NCI-H69 (cell line): ENCODE measurements at places on chromosomes 3 and 15.

DNA sequence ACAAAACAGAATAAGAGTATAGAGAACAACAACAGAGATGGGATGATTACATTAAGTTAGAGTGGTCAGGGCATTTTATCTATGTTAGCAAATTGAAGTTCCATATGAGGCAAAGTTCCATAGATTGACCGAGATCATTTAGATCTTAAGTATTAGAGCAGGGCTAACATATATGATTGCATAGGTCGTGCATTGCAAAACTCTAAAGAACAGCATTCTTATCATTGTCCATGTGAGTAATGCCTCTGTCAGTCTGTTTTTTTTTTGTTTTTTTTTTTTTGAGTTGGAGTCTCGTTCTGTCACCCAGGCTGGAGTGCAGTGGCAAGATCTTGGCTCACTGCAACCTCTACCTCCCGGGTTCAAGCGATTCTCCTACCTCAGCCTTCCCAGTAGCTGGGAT lies 341.7 kb upstream of the KCNH8 start:
- DNase-seq: no peak

GRCh38 chr3:50342813-50343633 lies 2.4 kb upstream of the RASSF1 start:
- no peak for DNase-seq

- DNase-seq: no peak
Observed at GRCh38 chr3:126487151-126487771, 11.6 kb upstream of the ZXDC start.

GRCh38 chr3:151443583-151443982 lies 17.3 kb downstream of the IGSF10 start:
- no peak for DNase-seq

DNA sequence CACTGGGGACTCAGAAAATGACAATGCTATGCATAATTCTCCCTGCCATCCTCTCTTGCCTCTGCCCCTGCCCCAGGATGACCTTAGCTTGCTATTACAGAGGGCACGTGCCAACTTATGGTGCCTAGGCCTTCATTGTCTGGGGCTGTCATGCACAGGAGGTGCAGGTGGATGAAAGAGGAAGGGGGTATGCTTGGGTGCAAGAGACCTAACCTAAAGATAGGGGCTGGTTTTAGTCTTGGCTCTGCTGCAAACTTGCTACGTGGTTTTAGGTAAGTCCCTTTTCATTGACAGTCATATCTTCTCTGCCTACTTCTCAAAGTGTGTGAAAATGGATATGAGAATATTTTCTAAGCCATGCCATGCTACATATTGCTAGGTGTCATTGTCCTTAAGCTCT lies 161.3 kb downstream of the EPHB1 start:
- no peak for DNase-seq

- DNase-seq: no peak
Observed at GRCh38 chr15:92920595-92921161, 20.6 kb downstream of the CHD2 start.

DNA sequence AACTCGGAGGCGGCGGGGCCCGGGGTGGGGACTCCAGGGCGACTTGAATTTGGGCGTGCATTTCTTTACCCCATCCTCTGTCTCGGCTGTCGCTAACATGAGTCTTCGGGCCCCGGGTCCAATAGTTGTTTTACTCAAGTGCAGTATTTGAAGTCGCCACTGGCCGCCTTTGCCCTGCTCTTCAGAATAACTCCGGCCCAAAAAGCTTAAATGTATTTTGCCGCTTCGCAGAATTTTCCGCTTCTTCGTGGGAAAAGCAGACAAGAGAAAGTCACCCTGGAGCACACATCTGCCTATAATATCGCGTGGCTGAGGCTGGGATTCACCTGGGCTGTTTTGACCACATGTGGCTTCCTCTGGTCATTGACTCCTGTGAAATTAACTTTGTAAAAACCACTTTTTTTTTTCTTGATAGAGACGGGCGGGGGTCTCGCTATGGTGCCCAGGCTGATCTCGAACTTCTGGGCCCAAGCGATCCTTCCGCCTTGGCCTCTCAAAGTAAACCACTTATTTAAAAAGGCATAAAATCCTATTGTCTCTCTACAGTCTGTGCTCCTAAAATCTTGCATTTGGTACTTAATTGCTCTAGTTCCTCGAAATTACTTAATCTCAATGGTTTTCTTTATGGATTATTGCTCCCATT lies 676 bp downstream of the CNOT10 start:
- peak; percentile 38 for DNase-seq

GRCh38 chr3:112755845-112756613 lies 90.6 kb downstream of the CD200R1L start:
- no peak for DNase-seq

GRCh38 chr3:52441772-52442332 lies 3.1 kb downstream of the SEMA3G start:
- DNase-seq: no peak

DNA sequence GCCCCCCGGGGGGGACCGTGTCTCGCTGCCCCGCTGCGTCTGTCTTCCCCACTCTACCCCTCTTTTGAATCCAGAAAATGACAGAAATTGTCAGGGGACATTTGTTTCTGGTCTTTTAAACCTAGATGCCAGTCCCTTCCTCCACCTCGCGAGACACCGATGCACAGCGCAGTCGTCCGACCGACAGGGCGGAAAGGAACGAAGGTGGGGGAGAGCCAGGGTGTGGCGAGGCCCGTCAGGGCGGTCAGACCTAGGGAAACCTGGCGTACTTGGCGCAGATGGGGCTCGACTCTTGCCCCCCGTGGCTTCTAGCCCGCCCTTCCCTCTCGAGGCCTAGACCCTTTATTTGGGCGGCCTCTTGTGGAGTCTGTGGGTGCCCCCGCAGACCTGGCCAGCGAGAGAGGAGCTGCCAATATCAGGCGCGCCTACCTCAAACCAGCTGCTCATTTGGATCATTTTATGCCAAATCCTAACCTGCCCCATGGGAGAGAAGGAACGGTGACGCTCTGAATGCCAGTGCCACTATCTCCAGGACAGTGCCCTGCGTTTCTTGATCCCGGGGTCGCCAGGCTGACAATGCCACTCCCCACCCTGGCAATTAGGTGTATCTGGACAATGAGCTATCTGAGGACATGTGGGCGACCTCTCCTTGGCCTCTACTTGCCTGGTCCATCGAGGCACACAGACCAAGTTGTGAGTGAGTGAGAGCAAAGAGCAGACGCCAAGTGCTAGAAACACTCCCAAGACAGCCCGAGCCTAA lies 500 bp upstream of the RAB6B start:
- peak; percentile 46 for DNase-seq

DNA sequence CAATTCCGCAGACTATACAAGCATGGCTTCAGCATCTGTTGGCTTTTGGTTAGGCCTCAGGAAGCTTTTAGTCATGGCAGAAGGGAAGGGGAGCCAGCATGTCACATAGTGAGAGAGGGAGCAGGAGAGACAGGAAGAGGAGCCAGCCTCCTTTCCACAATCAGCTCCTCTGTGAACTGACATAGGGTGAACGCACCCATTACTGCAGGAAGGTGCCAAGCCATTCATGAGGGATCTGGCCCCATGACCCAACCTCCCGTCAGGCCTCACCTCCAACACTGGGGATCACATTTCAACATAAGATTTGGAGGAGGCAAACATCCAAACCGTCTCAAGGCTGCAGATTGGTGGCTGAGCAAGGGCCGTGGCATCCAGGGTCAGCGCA lies 106.3 kb downstream of the LRRK1 start:
- DNase-seq: no peak

- no peak for DNase-seq
Observed at GRCh38 chr3:114034787-114035545, 21.4 kb downstream of the CCDC191 start.

GRCh38 chr3:16993227-16993626 lies 108.5 kb downstream of the PLCL2 start:
- no peak for DNase-seq

GRCh38 chr15:75349851-75350588 lies 3.2 kb downstream of the NEIL1 start:
- no peak for DNase-seq

DNA sequence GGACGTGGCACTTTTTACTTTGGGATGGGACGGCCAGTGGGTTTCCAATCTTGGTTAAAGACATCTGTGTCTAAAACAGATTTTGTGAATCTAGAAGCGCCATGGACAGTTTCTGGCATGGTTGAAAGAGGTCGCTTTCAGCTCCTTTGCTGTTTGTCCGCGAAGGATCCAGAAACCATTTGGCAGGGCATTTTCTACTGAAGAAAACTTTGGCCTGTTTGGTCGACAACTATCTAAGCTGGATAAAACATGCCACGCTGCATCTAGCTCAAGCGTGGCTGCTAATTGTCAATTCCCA lies 730 bp upstream of the RORA start:
- no peak for DNase-seq

DNA sequence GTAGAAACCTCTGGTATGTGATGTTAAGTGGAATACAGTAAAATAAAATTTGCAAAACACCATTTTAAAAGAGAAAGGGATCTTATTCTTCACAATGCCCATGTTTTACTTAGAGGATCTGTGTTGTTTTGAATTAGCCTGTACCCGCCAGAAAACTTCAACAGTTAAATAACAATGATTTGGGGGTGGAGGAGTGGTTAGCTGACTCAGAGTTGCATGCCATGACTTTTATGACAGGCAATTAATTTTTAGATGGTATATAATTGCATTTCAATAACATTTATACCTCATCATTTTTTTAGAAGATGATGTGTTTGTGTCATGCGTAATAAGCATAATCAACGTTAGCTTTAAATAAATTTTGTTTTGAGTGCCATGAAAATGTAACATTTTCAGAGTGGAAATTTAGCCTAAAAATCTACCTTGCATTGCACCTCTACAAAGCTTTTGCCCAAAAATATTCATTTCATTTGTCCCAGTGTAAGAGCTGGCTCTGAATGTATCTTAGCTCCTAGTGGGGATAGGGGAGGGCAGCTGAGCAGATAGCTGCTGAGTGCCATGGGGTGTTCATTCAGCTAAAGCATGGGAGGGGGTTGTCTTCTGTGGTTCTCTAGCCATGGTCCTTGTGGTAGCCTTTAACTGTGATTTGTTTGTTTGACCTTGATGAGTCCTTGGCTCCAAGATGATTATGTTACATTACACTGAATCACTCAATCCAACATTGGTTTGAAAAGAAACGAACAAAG lies 379.8 kb downstream of the LPP start:
- no peak for DNase-seq

- no peak for DNase-seq
Observed at GRCh38 chr3:155594526-155595187, 150.2 kb downstream of the PLCH1 start.

DNA sequence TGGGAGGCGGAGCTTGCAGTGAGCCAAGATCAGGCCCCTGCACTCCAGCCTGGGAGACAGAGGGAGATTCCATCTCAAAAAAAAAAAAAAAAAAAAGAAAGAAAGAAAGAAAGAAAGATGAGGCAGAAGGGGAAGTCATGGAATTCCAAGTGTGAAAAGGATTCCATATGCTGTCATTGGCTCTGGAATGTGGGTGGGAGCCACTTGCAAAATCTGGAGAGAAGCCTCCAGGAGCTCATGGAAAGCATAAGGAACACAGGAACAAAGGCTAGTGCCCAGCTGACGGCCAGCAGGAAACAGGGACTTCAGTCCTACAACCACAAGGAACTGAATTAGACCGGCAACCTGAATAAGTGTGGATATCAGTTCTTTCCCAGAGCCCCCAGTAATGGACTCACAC lies 12.5 kb upstream of the TRAK1 start:
- no peak for DNase-seq

DNA sequence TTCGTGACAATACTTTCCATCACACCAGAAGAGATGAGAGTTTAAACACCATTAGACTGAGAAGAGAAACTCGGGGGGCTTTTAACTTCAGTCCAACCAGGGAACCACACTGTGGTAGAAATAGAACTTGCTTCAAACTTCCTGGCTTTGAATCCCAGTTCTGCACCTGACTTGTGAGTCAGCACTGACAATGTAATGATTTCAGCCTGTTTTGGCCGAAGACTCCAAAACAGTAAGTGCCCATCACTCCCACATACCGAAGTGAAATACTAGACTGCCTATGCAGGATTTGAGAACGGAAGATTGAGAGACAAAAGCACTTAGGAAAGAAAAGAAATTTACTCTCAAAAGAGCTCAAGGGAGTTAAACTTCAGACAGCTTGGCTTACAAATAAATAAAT lies 27.0 kb downstream of the C2CD4B start:
- DNase-seq: no peak

GRCh38 chr3:87090631-87091030 lies 99.7 kb upstream of the VGLL3 start:
- peak; percentile 19 for DNase-seq

DNA sequence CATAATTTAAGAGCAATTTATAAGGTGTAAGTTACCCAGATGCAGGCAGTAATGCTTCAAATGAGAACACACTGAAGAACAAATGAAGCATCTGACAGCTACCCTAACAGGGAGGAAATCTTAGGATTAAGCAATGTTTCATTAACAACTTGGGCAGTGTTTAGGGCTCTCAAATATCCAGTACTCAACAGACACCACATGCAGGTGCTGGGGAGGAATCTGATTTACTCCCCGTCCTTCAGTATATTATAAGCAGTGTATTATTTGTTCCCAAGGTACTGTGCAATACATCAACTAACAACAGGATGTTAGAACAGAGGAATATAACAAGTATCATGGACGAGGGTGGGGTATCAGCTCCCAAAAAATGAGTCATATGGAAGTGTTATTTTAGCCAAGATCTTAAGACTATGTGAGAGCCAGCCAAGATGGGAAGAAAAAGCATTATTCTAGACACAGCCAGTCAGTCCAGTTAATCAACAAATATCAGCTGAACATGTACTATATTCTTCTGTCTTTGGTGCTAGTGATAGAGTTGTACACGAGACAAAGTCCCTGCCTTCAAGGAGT lies 20.4 kb downstream of the BTBD1 start:
- DNase-seq: no peak

DNA sequence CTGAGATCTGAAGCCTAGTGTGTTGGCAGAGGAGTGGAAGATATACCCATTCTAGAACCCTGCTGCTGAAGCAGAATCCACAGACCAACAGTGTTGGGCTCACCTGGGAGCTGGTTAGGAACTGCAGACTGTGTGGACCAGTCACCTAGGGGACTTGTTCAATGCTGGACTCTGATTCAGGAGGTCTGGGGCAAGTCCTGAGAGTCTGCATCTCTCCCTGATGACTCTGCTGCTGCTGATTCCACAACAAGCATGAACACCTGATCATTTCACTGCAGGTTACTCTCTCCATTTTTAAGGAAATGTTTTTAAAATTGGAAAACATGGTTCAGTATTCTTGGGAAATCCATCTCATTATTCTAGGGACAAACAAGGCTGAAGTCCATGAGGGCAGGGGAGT lies 84.9 kb downstream of the SEMA6D start:
- no peak for DNase-seq

GRCh38 chr3:156176629-156177210 lies 56.3 kb downstream of the KCNAB1 start:
- DNase-seq: no peak

- peak; percentile 81 for DNase-seq
Observed at GRCh38 chr15:52677593-52678467, 1.4 kb downstream of the ATOSA start.

- DNase-seq: no peak
Observed at GRCh38 chr3:62445275-62445674, 71.9 kb upstream of the FEZF2 start.

DNA sequence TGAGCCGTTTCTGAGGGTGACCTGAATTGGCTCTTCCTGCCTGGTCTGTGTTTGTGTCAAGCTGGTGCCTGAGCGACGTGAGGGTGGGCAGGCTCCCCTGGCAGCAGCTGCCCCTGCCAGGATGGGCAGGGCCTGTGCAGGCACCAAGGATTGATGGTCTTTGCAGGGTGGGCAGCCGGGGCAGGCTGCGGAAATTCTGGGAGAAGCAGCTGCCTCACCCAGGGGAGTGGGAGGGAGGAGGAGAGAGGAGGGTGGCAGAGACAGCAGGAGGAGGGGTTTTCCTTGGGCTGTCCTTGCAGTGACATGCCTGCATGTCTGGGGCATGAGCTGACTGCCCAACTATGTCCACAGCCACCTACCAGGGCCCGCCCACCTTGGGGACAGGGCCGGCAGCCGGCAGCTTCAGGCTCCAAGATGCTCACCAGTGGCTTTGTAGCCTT lies 27.9 kb upstream of the SLC6A6 start:
- DNase-seq: no peak
